Stimulated activated CD8-positive, alpha-beta memory T cell treated with anti-CD3 and anti-CD28 coated beads, Interleukin-15, amount 100 ng/mL, for 1 hour (primary cell): ENCODE measurements at places on chromosomes 2 and 18.
A peak's percentile ranks its signal among the peaks of the same experiment; 100 is the strongest.

DNA sequence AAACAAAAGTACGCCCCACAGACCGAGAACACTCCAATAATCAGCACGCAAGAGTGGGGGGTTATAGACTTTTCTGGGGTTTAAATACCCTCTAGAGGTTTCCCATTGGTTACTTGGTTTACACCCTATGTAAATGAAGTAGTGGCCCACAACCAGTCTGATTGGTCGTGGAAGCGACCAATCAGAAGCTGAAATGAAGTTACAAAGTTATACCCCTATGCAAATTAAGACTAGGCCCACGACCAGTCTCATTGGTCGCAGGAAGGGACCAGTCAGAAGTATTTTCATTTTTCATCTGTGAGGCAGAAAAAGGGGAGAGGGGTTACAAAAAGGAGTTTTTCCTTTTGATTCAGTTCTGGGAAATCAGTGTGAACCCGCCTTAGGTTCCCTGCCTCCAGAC lies 55.3 kb upstream of the YWHAQ start:
- no peak for DNase-seq

GRCh38 chr2:144439993-144440392 lies 79.9 kb downstream of the ZEB2 start:
- no peak for DNase-seq

GRCh38 chr2:76672798-76673197 lies 849.4 kb downstream of the LRRTM4 start:
- no peak for DNase-seq

- DNase-seq = no peak
Measured at GRCh38 chr2:117858336-117858735, 43.8 kb downstream of the DDX18 start.

DNA sequence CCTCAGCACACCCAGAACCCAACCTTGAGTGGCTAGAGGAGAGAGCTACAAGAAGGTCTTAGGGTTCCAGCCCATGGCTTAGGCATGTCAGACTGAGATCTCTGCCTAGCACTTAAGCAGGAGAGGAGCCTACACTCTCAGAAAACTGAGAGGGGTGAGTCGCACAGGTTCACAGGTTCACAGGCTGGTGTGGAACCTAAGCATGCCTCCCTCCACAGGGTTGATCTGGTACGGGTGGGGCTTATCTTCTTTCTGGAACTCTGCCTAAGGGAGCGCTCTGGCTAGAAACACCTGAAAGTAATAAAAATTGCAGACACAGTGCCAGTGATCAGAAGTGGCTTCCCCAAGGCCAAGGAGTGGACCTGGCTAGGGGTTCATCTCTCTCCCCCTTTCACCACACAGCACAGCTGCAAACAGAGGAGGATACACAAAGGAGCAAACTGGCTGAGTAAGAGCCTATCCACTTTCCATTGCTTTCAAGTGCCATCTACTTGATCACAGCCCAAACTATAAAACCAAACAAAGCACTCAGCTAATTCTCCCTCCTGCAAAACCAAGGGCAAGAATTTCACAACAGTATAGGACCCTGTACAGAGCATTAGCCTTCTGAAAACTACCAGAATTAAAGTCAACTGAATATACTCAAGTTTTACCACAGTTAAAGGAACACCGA lies 481.9 kb upstream of the SETBP1 start:
- DNase-seq = no peak

GRCh38 chr2:64092502-64092901 lies 51.7 kb downstream of the PELI1 start:
- DNase-seq = no peak

- peak; percentile 54 for DNase-seq
Measured at GRCh38 chr18:63969942-63970808, at the start of gene SERPINB8. SERPINB8 (plus strand) TSS chr18:63970081; CDS start chr18:63978309, 8,228 bp downstream.

DNA sequence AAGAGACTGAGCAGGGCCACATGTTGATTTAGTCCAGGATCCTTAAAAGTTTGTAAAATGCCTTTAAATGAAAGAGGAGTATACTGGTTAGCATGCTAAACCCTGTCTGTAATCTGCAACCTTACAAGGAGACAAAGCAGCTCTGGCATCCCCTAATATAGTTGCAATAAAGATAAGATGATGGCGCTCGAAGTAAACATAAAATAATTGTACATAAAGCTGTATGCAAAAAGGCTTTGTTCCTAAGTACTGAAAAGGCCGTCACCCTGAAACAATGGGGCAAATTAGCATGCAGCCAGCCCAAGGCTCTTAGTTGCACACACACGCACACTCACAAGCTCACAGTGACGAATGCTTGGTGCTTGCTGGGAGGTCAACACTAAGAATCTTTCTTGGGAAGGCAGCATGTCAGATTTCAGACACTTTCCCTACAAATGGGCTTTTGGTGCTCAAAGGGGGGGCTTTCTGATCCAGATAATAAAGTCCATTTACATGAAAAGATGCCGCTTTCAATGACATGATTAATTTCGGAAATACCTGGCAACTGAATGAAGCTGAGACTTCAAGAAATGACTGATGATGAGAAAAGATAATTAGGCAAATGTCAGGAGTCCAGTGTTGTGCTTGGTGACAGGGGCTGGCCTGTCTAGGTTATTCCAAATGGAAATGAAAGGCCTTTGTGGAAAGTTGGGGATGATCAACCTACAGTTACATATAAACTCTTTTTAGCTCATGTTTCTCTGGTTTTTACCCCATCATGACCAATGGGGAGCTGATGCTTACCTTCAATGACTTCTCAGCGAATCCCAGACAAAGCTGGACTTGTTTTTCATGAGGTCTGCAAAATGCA lies 370.3 kb downstream of the MEIS1 start:
- DNase-seq = no peak

GRCh38 chr18:30132959-30133358 lies 909.6 kb downstream of the DSC3 start:
- DNase-seq = no peak

DNA sequence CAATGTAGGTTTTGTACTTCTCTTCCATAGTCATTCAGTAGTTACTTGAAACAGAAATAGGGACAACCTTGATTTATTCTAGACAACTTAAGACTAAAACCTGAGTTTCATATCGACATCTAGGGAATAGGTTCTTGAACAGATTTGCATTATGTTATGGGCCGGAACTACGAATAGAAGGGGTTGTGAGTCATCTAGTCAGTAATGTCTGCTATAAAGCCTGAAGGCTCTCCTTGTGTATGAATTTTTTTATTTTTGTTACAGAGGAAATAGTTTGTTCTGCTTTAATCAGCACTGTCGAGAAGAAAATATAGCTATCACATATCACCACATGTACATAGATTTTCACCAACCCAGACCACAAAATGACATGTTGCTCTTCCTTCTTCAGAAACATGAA lies 17.3 kb upstream of the TRIM43 start:
- no peak for DNase-seq

- no peak for DNase-seq
Measured at GRCh38 chr2:210523650-210524289, 32.6 kb upstream of the CPS1 start.

- no peak for DNase-seq
Measured at GRCh38 chr18:35775887-35776286, 194.3 kb downstream of the GALNT1 start.

- no peak for DNase-seq
Measured at GRCh38 chr2:38174646-38175423, 98.9 kb upstream of the CYP1B1 start.

GRCh38 chr2:165778653-165779451 lies 15.2 kb downstream of the GALNT3 start:
- no peak for DNase-seq

DNA sequence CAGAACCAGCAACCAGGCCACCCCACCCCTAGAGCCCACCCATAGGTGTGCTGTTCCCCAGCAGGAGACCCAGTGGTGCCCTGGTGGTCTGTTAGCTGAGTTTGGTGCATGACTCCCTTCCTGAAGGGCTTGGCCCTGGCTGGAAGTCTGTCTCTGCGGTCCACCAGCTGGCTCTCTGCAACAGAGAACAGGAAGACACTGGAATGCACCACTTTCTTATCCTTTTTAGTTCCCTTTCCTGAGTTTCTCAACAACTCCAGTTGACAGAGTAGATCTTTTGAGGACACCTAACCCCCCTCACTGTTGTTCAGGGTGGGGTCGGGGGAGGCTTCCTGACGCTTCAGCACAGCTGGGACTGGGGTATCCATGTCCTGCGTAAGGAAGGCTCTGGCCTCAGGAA lies 11.9 kb upstream of the RPL37A start:
- DNase-seq = no peak

DNA sequence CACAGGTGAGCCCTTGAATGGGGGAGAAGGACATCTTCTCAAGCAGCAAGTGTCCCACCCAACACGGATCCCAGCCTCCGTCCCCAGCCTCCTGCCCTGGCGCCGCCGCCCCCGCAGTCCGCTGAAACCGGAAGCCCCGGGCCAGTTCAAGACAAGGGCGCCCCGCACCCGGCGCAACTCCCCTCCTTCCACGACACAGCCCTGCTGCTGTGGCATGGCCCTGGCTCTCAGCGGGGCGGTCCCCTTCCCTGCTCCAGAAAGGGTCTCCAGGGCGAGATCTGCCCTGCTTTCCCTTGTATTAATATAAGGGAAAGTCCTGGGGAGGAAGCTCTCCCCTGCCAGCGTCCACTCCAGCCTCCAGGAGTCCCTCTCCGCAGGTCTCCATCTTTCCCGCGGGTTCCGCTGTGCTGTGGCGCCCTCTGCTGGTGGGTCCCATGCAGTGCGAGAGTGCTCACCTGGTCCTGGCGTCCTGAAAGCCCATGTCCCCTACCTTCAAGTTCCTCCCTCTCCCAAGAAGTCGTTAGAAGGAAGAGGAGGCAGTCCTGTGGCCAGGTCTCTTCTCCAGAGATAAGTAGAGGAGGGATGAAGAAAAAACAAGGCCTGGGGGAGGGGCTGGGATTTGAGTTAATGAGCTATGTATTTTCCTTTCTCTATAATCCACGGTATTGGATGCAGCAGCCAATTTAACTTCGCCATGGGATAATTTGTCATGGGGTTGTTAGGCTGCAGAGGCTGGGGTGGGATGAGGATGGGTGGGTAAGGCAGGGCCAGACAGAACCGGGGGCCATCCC lies 176.0 kb downstream of the SMAD2 start:
- DNase-seq = peak; percentile 12

GRCh38 chr18:13221869-13222855 lies 3.6 kb downstream of the LDLRAD4 start:
- DNase-seq = no peak

GRCh38 chr2:164773635-164774034 lies 68.0 kb downstream of the COBLL1 start:
- DNase-seq = no peak

DNA sequence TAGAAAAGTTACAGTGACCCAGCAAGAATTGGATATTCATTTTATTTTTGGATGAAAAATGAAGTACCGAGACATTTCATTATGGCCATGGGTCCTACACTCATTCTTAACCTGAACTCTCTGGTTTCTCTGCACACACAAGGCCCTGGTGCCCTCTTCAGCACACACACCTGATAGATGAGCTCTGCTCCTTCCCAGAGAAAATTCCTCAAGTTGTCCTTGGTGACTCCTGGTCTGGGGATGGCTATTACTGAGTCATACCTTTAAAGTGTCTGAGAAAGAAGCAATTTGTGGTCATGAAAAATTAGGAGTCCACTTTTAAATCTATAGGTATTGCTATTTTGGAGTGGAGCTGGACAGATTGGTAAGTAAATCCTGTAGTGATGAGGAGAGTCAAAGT lies 311.5 kb downstream of the CDH2 start:
- DNase-seq = no peak

DNA sequence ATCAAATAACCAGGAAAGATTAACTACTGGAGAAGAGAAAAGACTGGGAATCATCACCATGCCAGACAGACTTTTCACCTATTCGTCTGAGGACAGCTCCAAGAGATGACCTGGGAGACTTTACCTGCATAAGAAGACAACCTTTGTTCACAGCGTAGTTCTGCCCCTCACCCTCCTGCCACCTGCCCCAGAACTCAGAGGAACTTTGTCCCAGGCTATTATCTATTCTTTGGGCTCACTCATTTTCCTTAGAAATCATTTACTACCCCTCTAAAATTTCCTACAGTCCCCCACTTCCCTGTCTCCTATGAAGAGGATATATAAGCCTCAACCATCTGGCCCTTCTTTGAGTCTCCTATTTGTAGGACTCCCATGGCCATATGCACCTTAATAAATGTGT lies 19.3 kb upstream of the COPS8 start:
- no peak for DNase-seq

DNA sequence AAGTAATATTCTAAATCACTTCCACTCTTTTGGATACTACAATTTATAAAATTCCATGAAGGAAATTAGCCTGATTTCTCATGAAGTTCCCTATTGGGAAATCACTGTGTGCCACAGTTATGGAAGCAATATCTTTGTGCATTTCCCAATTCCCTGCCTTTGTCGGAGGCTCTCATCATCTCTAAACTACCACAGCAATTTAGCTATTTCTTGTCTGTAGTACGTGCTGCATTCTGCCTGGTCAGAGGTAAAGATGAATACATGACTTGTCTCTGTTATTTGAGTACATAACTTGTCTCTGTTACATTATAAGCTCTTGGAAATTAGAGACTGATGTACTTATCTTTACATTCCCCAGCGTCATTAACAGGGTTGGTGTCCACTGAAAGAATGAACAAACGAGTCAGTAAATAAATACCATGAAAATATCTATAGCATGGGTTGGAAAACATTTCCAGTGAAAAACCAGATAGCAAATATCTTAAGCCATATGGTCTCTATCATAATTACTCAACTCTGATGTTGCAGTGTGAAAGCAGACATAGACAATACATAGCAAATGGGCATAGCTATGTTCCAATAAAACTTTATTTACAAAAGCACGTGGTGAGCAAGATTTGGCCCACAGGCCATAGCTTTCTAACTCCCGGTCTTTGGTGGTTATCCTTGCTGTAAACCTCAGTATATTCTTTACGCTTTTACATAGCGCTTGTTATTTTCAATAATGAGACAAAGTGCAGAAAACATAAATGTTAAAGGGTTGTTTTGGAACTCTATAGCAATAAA lies 78.8 kb downstream of the BCL2 start:
- no peak for DNase-seq

DNA sequence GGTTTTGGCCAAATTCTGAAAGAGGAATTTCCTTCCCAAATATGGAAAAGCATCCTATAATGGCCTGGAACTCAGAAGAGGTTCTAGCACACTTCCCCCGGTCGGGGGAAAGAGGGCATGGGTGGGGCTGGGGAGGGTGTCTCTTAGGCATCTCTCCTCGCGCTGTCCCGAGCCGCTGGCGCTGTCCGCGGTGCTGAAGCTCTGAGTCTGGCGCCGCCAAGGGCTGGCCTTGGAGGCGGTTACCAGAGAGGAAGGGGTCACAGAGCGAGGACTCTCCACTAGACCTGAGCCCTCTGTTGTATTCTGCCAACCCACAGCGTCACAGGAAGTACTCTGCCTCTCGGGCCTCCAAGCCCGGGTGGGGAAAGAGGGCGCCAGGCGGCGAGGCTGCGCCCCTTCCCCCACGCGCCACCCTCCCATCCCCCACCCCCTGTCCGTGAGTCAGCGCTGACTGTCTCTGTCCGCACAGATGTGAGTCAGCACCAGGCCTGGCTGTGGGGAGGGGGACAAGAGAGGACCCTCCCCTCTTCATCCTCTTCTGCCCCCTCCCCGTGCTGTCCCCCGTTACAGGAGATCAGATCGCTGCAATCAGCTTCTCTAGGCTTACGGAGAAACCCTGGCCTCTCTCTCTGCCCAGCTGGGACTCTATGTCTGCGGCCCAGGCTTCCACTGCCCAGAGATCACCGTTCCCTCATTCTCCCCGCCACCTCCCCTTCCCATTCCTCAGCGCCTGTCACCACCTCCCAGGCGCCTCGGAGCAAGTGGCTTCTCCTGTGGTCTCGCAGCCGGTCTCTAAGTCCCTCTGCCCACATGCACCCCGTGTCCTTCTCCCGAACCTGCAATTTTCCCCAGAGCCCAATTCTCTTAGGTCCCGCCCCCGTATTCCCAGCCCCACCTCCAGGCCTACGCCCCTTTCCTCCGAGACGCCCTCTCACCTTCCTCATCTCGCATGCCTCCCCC lies 779 bp downstream of the PTPRN start:
- peak; percentile 31 for DNase-seq
